Epithelial cell of proximal tubule (primary cell): ENCODE measurements at places on chromosomes 1 and 21.

- DNase-seq = no peak
These were observed 521.1 kb downstream of the ADGRL2 start for GRCh38 chr1:82321794-82322193.

DNA sequence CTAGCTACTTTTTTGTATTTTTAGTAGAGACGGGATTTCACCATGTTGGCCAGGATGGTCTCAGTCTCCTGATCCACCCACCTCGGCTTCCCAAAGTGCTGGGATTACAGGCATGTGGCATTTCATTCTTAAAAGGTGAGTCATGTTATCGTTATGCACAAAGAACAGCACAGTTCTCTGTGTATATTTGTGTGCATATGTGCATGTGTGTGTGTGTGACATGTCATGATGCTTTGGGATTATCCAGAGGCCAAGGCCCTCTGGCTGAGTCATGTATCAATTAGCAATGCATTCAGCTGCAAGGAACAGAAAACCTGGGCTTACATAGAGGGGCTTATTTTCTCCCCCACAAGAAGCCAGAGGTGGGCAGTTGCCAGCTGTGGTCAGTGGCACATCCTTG is 301.7 kb upstream of the KAZN start:
- no peak for DNase-seq

DNA sequence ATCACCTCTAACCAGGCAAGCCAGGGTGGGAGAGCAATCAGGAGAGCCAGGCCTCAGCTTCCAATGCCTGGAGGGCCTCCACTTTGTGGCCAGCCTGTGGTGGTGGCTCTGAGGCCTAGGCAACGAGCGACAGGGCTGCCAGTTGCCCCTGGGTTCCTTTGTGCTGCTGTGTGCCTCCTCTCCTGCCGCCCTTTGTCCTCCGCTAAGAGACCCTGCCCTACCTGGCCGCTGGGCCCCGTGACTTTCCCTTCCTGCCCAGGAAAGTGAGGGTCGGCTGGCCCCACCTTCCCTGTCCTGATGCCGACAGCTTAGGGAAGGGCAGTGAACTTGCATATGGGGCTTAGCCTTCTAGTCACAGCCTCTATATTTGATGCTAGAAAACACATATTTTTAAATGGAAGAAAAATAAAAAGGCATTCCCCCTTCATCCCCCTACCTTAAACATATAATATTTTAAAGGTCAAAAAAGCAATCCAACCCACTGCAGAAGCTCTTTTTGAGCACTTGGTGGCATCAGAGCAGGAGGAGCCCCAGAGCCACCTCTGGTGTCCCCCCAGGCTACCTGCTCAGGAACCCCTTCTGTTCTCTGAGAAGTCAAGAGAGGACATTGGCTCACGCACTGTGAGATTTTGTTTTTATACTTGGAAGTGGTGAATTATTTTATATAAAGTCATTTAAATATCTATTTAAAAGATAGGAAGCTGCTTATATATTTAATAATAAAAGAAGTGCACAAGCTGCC is 19.8 kb downstream of the CSF1 start:
- DNase-seq = no peak

DNA sequence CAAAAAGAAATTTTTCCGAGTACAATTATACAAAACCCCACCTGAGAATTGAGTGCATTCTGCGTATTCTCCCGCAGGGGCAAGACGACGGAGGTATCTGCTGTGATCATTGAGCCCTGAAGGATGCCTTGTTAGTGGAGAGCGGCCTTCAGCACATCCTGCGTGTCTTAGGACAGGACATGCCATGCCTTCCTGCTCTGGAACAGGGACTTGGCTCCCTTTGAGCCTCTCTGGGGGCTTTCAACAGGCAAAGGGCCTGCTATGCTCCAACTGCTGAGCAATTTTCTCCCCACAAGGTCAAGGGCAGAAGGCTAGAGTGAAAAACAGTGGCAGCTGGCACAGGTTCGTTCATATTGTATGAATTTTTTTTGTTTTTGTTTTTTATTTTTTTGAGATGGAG is 52.4 kb downstream of the TOR1AIP2 start:
- no peak for DNase-seq

- no peak for DNase-seq
These were observed 356.6 kb upstream of the LYPLAL1 start for GRCh38 chr1:218817071-218817470.

- DNase-seq = no peak
These were observed 418.7 kb upstream of the RGS18 start for GRCh38 chr1:191739544-191739943.

DNA sequence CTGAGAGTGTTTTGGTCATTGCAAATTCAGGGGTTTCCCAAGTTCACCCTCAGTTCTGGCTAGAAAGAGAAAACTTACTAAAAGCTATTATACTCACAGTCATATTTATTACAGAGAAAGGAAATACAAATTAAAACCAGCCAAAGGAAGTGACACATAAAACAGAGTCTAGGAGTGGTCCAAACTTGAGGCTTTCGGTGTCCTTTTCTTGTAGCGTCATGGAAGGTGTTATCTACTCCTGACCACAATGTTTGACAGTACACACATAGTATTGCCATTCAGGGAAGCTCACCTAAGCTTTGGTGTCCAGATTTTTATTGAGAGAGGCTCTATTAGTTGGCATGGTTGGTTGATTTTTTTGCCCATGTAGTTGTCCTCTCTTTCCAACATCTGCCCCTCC is 59.0 kb downstream of the SLC35A3 start:
- no peak for DNase-seq

GRCh38 chr1:61050541-61051442 is 31.6 kb upstream of the NFIA start:
- DNase-seq = no peak

DNA sequence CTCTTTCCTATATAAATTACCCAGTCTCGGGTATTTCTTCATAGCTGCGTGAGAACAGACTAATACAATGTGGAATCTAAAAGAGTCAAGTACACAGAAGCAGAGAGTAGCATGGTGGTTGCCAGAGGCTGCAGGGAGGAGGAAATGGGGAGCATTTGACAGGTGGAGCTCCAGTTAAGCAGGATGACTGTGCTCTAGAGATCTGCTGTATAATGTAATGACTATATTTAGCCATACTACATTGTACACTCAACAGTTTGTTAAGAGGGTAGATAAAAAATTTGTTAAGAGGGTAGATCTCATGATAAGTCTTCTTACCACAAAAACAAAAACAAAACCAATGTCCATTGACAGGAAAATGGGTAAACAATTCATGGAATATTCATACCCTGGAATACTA is 82.1 kb downstream of the MT1HL1 start:
- DNase-seq = no peak

DNA sequence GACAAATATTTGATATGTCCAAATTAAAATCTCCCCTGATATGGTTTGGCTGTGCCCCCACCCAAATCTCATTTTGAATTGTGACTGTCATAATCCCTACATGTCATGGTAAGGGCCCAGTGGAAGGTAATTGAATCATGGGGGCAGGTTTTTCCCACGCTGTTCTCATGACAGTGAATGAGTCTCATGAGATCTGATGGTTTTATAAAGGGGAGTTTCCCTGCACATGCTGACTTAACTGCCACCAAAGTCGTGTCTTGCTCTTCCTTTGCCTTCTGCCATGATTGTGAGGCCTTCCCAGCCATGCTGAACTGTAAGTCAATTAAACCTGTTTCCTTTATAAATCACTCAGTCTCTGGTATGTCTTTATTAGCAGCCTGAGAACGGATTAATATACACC is 207.0 kb downstream of the BARHL2 start:
- DNase-seq = no peak

DNA sequence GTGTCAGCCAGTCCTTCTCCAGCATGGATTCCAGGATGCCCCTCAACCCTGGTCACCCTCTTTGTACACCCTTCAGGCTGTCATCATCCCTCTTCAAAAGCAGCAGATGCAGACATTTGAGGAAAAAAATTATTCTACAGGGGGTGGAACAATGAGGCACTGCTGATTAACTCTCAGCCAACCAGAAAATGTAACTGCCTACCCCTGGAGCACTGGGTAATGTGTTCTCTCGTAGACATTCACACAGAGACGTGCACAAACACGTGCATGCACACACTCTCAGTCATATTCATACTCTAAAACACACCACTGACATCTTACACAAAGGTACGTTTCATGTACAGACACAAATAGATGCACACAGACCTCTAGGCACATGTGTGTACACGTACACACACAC is 175.4 kb downstream of the TRABD2B start:
- DNase-seq = no peak

DNA sequence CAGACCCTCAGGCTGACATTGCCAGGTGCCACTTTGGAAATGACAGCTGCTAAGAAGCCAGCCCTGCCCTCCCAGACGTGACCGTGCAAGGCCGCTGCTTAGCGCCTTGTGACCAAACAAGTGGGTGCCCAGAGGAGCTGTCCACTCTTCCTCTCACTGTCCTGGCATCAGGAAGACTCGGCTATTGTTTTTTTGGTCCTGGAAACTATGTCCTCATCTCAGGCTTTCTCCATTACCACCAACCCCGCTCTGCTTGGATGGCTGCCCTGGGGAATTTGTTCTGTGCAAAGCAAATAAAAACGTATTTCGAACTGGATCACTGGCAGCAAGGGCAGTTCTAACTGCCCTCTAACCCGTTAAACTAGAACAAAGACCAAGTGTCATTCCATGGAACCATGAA is 13.7 kb upstream of the TENT5C start:
- DNase-seq = no peak

DNA sequence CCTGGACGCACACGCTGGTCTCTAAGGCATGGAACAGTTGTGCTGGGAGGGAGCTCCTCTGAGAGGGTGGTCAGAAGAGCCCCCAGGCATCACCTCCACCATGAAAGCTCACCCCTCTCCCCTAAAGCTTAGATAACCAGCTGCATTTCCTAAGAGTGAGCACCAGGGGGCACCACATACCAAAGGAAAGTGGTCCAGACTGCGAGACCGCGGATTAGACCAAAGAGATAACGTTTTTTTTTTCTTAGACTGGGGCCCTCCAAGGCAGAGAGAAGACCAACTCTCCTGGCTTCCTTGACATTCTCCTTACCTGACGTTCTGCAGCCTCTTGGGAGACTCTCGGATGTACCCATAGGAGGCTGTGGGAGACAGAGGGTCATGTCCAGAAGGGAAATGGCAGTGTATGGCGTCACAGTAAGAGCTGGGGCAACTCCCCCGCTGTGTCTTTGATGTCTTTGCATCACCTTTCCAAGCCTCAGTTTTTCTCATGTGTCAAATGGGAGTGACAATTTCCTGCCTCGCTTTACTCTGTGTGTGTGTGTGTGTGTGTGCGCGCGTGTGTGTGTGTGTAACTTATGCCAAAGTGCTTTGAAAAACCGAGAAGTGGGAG is 12.3 kb upstream of the IFNLR1 start:
- no peak for DNase-seq

DNA sequence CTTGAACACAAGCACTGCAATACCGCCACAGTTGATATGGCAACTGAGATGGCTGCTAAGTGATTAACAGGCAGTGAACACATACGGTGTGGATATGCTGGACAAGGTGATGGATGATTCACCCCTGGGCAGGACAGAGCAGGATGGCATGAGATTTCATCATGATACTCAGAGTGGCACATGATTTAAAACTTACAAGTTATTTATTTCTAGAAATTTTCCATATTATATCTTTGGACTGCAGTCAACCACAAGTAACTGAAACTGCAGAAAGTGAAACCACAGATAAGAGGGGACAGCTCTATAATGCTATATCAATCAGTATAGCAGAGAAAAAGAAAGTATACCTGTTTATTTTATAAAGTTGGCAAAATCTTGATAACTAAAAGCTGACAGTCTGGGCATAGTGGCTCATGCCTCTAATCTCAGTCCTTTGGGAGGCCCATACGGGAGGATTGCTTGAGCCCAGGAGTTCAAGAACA is 47.9 kb downstream of the PHACTR4 start:
- peak; percentile 87 for DNase-seq

GRCh38 chr1:32082022-32082421 is 9.3 kb downstream of the TMEM39B start:
- no peak for DNase-seq

GRCh38 chr1:246265481-246265880 is 241.6 kb downstream of the SMYD3 start:
- no peak for DNase-seq

DNA sequence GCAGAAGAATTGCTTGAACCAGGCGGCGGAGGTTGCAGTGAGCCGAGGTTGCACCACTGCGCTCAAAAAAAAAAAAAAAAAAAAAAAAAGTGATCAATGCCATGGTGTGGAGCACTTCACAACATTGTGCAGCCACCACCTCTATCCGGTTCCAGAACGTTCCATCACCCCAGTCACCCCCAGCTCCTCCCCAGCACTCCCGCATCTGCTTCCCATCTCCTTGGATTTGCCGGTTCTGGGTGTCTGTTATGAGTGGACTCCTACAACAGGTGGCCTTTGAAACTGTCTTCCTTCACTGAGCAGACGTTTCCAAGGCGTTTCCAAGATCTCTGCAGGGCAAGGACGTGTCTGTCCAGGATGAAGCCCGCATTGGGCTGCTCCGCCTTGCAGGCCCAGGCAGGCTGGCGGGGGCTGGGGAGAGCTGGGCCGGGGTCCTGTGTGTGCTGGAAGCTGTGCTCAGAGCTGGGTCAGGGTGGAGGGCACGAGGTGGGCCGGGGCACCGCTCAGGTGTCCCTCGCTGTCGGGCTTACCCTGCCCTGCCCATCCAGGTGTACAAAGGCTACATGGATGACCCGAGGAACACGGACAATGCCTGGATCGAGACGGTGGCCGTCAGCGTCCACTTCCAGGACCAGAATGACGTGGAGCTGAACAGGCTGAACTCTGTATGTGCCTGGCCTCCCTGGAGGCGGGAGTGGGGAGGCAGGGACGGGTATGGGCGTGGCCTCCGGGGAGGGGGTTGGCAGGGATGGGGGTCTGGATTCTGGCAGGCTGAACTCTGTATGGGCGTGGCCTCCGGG is 14.9 kb upstream of the LRRC3 start:
- DNase-seq = no peak

- peak; percentile 88 for DNase-seq
These were observed 12.2 kb downstream of the UTP25 start for GRCh38 chr1:209839875-209840546.

GRCh38 chr1:229625071-229625914 is 629 bp downstream of the TAF5L start:
- no peak for DNase-seq

DNA sequence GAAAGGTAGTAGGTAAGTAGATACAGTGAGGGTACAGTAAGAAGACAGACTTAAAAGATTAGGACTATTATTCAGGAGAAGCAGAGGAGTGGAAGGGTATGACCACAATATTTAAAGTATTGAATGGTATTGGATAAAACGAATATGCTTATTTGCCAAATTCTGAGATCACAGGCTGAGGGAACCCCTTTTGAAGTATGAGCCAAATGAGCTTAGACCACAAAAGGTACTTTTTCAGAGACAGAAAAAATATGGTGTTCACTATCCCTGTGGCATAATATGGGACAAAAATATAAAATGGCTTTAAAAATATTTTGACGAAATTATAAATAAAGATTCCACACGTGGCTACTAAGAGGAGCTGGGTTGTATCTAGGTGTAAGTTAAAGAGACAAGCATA is 880 bp upstream of the MTF2 start:
- DNase-seq = no peak
